ENCODE measurements at places on chromosomes 4 and X.

DNA sequence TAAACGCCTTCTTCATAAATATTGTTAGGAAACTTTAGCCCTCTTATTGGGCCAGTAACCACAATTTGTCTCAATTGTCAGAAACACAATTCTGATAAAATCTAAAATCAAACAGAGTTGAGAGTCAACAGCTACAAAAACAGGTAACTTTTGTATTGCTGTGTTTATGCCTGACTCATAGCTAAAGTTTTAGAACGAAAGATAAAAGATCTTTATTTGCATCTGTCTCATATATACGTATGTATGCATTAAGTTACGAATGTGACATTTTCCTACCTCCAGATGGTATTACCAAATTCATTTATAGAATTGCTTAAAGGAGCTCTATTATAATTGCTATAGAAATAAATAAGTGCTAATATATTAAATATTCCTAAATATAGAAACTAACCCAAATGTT, 887.9 kb upstream of the NDST4 start:
- no peak for DNase-seq

- DNase-seq = no peak
Observed at GRCh38 chr4:143337600-143338287, 1.1 kb downstream of the GAB1 start.

DNA sequence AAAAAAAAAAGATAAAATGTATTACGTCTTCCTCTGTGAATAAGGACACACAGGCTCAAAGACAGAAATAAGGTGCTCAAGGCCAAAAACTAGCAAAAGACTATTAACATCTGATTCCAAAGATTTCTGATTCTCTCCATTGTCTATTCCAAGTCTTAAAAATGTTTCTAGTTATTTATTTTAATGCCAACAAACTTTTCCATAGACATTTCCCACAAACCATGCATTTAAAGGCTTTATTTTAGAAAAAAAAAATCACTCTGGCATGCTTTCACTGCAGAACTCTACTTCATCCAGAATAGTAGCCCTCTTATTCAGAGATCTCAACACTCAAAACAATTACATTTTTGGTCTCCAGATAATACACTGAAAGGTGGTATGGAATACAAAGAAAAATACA, 545.0 kb upstream of the TENM3 start:
- DNase-seq = no peak

GRCh38 chr4:42078184-42078801, 74.2 kb downstream of the BEND4 start:
- no peak for DNase-seq

GRCh38 chr4:22187203-22187820, 238.7 kb upstream of the KCNIP4 start:
- no peak for DNase-seq

- no peak for DNase-seq
Observed at GRCh38 chr4:100489305-100489704, 28.5 kb downstream of the EMCN start.

- no peak for DNase-seq
Observed at GRCh38 chrX:77167993-77168392, 279.2 kb upstream of the FGF16 start.
